ENCODE measurements at places on chromosomes 3 and 15.

GRCh38 chr15:74558706-74559105 lies 17.7 kb downstream of the ARID3B start:
- H3K27ac ChIP-seq: no peak overlapping the region
- H3K27me3 ChIP-seq: no peaks in the 10 kb centered on the region
- no peaks in the 10 kb centered on the region for H3K36me3 ChIP-seq
- no peaks in the 10 kb centered on the region for H3K4me1 ChIP-seq

DNA sequence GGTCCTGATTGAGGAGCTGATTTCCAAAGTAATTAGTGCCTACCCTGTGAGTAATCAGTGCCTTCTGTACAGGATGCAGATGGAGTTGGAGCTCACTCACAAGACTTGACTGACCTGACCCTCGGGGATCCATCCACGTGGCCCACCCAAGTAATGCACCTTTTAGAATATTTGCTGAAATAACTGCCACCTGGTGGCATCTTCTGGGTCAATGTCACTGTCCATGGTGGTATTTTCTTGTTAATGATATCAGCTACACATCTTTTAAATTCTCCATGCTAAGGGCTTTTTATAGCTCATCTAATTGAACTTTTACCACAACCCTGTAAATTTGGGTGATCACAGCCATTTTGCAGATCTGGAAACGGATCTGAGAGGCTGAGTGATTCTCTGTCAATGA lies 74.3 kb upstream of the ANKRD34C start:
- no peaks in the 10 kb centered on the region for H3K4me1 ChIP-seq
- no peak for DNase-seq
- H3K27ac ChIP-seq: no peak overlapping the region
- no peaks in the 10 kb centered on the region for H3K27me3 ChIP-seq

GRCh38 chr3:58464866-58465265 lies 27.0 kb upstream of the KCTD6 start:
- no peak for DNase-seq
- no peak overlapping the region for H3K4me3 ChIP-seq
- no peak overlapping the region for H3K27ac ChIP-seq
- H3K36me3 ChIP-seq: no peaks in the 10 kb centered on the region

DNA sequence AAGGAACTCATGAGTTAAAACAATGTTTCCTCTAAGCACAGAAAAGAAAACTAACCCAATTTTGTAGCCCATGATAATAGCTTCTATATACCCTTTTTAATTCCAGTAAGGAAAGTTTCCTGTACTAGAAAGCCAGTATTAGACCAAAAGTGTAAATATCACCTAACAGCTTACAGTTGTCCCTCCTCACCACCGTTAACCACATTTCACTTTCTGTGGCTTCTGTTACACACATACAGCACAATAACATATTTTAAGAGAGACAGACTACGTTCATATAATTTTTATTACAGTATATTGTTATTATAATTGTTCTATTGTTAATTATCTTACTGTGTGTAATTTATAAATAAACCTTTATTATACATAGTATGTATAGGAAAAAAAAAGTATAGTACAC lies 74.1 kb downstream of the ZNF280D start:
- no peak for DNase-seq
- H3K36me3 ChIP-seq: no peaks in the 10 kb centered on the region
- no peak overlapping the region for H3K27ac ChIP-seq
- no peaks in the 10 kb centered on the region for H3K4me1 ChIP-seq

DNA sequence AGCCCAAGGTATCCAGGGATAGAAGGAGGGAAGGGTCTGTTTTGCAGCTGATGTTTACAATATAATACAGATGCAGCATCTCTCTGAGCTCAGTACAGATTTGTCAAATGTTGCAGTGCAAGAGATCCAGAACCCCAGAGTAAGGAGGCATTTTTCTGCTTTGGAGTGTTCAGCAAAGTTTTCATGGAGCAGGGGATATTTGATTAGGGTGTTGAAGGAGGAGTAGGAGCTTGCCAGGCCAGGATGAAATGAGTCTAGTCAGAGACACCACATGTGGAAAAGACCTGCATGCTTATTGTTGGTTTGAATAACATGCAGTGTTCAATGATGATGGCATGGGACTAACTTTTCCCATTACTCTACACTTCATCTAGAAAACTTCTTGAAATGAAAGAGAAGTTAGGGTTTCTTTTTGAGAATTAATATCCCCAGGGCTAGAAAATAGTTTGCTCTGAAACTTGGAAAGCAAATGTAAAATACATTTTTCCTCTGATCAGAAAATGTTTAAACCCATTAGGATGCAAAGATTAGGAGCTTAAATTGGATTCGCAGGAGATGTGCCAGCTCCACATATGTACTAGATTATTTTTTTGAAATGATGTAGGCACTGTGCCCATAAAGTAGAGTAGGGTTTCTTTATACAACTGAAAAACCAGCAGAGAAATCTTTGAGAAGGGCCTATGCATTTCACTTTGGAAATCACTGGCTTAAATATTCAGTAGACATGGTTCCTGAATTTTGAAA lies 243.8 kb downstream of the CACNA2D3 start:
- no peaks in the 10 kb centered on the region for H3K27me3 ChIP-seq
- H3K4me3 ChIP-seq: no peak overlapping the region
- H3K27ac ChIP-seq: no peak overlapping the region
- H3K36me3 ChIP-seq: no peaks in the 10 kb centered on the region

GRCh38 chr3:2360815-2361214 lies 262.1 kb downstream of the CNTN4 start:
- no peak overlapping the region for H3K27ac ChIP-seq
- no peaks in the 10 kb centered on the region for H3K4me1 ChIP-seq
- no peak overlapping the region for H3K4me3 ChIP-seq
- no peak for DNase-seq
- H3K27me3 ChIP-seq: no peaks in the 10 kb centered on the region

GRCh38 chr3:117515309-117515708 lies 805.7 kb downstream of the TUSC7 start:
- DNase-seq: no peak
- H3K36me3 ChIP-seq: no peaks in the 10 kb centered on the region
- H3K4me3 ChIP-seq: no peak overlapping the region
- no peaks in the 10 kb centered on the region for H3K27me3 ChIP-seq
- no peak overlapping the region for H3K27ac ChIP-seq

DNA sequence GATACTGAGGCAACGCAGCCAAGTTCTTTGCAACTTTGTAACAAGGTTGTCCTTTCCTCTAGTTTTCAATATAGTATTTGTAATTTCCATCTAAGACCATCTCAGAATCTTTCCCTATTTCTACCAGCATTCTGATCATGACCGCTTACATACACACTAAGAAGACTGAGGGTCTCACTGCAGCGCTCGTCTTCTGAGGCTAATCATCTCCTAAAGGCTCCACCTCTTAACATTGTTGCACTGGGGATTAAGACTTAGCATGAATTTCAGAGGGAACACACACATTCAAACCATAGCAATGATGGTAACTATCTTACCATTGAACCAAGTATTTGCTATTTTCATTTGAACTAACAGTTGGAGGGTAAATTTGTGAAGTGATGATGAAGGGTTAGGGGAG lies 463.3 kb upstream of the CCDC54 start:
- no peak for DNase-seq
- H3K4me1 ChIP-seq: no peaks in the 10 kb centered on the region
- H3K27ac ChIP-seq: no peak overlapping the region
- no peak overlapping the region for H3K4me3 ChIP-seq
- no peaks in the 10 kb centered on the region for H3K27me3 ChIP-seq
- H3K36me3 ChIP-seq: no peaks in the 10 kb centered on the region

DNA sequence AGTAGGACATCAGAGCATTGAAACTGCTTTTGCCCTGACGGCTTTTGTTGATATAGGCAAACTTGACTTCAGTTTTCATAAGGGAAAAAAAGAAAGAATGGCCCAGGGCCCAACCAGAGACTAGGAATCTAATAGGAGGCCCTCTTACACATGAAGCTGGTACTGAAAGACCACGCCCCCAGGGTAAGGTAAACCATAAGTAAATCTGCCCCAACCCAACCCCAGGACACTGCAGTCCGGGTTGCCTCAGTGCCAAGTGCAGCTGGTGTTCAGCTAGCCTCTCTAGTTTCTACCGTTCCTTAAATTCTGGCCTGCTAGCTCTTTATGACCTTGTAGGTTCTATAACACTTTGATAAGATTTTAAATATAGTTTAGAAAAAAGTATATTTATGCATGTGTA lies 136.7 kb downstream of the AQP9 start:
- no peak overlapping the region for H3K27ac ChIP-seq
- no peak for DNase-seq
- H3K27me3 ChIP-seq: no peaks in the 10 kb centered on the region
- no peaks in the 10 kb centered on the region for H3K4me1 ChIP-seq
- no peak overlapping the region for H3K4me3 ChIP-seq

- no peak for DNase-seq
- no peak overlapping the region for H3K27ac ChIP-seq
- H3K4me1 ChIP-seq: no peaks in the 10 kb centered on the region
- H3K4me3 ChIP-seq: no peak overlapping the region
- H3K36me3 ChIP-seq: no peaks in the 10 kb centered on the region
These were observed 113.0 kb upstream of the CHD2 start for GRCh38 chr15:92787116-92787515.

DNA sequence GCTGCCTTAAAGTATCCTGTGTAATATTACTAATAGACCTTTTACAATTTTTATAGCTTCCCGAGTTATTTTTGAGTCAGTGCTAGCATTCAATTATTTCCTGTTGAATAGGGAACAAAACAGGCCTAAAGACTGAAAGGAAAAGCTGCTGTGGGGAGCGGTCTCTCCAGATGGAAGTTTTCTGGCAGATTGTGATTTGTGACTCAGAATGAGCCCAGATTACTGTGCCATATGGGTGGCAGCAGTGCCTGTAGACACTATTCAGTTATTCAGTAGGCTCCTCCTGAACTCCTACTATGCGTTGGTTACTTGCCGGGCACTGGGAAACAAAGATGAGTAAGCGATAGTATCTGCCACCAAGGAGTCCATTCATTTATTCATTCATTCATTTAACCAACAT lies 211.8 kb downstream of the CHST2 start:
- H3K27me3 ChIP-seq: no peaks in the 10 kb centered on the region
- DNase-seq: no peak
- no peak overlapping the region for H3K4me3 ChIP-seq
- peaks cover 2% of the 10 kb centered on the region for H3K4me1 ChIP-seq
- no peak overlapping the region for H3K27ac ChIP-seq
- no peaks in the 10 kb centered on the region for H3K36me3 ChIP-seq

DNA sequence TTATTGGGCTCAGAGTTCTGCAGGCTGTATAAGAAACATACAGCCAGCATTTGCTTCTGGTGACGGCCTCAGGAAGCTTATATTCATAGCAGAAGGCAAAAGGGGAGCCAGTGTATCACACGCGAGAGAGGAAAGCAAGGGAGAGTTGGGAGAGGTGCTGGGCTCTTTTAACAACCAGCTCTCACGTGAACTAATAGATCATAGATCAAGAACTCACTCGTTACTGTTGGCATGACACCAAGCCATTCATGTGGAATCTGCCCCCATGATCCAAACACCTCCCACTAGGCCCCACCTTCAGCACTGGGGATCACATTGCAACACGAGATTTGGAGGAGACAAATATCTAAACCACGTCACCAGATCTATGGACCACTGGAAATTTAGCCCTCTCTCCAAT lies 70.2 kb downstream of the TIPARP start:
- no peaks in the 10 kb centered on the region for H3K27me3 ChIP-seq
- no peak for DNase-seq
- no peak overlapping the region for H3K4me3 ChIP-seq
- no peaks in the 10 kb centered on the region for H3K36me3 ChIP-seq

GRCh38 chr3:30508339-30508738 lies 98.1 kb upstream of the TGFBR2 start:
- H3K27ac ChIP-seq: no peak overlapping the region
- no peaks in the 10 kb centered on the region for H3K36me3 ChIP-seq
- DNase-seq: no peak
- no peak overlapping the region for H3K4me3 ChIP-seq
- H3K4me1 ChIP-seq: peaks cover 3% of the 10 kb centered on the region
- H3K27me3 ChIP-seq: no peaks in the 10 kb centered on the region

- no peak overlapping the region for H3K27ac ChIP-seq
- H3K4me3 ChIP-seq: no peak overlapping the region
- H3K36me3 ChIP-seq: no peaks in the 10 kb centered on the region
These were observed 103.1 kb upstream of the CCNL1 start for GRCh38 chr3:157263027-157263426.

DNA sequence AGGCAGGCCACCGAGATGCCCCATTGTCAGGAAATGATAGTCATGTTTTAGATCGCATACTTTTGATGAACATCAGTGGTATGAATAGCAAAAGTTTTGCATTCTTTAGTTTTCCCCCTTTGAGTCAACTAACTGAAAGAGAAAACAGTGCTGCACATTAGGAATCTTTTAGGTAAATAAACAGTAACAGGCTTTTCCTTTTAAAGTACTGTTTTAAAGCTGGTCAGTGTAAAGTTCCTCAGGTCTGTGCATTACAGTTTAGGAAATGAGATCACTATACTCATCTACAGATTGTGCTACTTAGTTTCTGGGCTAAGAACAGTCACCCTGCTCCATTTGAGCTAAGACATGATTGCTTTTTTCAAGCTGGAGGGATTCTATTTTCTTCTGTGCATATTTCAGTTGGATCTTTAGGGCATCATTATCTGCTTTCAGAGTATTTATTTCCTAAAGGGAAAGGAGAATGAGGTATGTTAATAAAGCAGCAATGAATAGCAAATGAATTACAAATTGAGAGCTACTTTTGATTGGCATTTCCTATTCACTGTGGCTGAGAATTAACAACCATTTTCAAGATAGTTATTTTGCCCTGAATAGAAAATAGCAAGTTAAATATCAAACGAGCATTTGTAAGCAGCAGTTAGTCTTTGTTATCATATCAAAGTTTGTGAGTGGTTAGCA lies 36.5 kb downstream of the FAM98B start:
- H3K4me3 ChIP-seq: no peak overlapping the region
- no peaks in the 10 kb centered on the region for H3K4me1 ChIP-seq
- H3K36me3 ChIP-seq: no peaks in the 10 kb centered on the region
- H3K27ac ChIP-seq: no peak overlapping the region
- H3K27me3 ChIP-seq: no peaks in the 10 kb centered on the region

GRCh38 chr3:124836448-124836847 lies 50.7 kb downstream of the ITGB5 start:
- no peak overlapping the region for H3K4me3 ChIP-seq
- no peak for DNase-seq
- no peaks in the 10 kb centered on the region for H3K36me3 ChIP-seq
- no peaks in the 10 kb centered on the region for H3K27me3 ChIP-seq
- no peak overlapping the region for H3K27ac ChIP-seq

DNA sequence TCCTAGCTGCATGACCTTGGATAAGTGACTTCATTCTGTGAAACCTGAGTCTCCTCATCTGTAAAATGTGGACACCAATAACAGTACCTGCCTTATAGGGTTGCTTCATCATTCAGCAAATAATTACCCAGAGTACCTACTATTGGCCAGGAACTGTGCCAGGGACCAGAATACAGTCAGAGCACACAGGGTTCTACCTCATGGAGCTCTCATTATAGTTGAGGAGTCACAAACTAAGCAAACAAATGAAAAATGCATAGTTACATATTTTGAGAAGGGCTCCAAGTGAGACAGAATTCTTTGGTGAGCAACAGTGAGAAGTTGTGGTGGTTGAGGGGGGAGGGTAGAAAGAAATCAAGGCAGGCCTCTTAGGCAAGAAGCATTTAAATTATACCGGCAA lies 308.6 kb upstream of the WNT5A start:
- H3K27me3 ChIP-seq: no peaks in the 10 kb centered on the region
- DNase-seq: no peak
- no peak overlapping the region for H3K4me3 ChIP-seq
- peaks cover 2% of the 10 kb centered on the region for H3K4me1 ChIP-seq
- no peak overlapping the region for H3K27ac ChIP-seq

GRCh38 chr3:147312786-147313280 lies 93.5 kb downstream of the ZIC4 start:
- no peak for DNase-seq
- no peaks in the 10 kb centered on the region for H3K4me1 ChIP-seq
- no peak overlapping the region for H3K4me3 ChIP-seq
- no peaks in the 10 kb centered on the region for H3K36me3 ChIP-seq
- no peaks in the 10 kb centered on the region for H3K27me3 ChIP-seq
